CD4-positive, CD25-positive, alpha-beta regulatory T cell (primary cell): ENCODE measurements at places on chromosomes 7 and 10.
A peak's percentile ranks its signal among the peaks of the same experiment; 100 is the strongest.

DNA sequence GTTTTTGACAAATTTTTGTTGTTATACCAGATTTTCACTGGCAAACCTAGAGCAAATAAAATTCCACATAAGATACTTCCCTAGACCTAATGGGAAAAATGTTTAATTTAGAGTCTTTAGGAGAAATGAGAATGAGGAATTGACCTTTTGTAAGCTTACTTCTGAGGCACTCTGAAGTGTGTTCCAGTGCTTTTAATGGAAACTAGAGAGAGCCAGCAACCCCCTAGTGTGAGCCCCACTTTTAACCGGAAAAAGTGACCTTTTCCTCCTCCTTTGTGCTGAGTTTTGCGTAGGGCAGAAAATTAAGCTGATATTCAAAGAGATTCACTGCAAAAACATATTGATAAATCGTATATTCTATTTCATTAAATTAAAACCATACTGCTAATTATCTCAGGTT lies 5.2 kb downstream of the IKZF1 start:
- no peak for DNase-seq

GRCh38 chr10:13000431-13000830 lies 1.1 kb downstream of the CCDC3 start:
- no peak for DNase-seq

DNA sequence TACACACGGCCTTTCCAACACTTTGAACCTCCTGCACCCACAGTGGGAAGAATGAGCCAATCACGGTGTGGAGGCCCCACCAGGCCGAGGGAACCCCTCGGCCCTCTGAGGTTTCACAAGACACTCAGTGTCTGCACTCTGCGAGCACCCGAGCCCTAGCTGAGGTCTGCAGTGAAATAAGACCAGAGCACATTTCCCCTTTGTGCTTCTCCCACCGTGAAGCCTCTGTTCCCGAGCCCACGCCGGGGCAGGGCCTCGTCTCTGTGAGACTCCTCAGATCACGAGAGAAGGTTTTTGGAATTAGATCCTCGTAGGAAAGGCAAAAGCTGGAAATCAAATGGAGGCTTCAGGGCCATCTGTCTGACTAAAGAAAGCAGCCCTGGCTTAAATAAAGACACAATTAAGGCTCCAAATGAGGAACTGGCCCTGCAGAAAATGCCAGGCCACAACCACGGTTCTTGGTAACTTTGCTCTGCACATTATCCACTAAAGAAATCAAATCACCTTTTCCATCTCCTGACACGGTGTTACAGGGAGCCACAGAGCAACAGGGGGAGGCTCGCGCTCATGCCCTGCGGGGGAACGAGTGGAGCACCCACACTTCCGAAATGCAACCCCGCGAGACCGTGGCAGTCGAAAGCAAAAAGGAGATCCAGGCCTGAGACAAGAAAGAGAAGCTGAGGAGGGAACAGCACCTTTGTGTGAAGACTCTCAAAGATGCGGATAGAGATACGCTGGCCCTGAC lies 43.7 kb downstream of the FAM53B start:
- no peak for DNase-seq

DNA sequence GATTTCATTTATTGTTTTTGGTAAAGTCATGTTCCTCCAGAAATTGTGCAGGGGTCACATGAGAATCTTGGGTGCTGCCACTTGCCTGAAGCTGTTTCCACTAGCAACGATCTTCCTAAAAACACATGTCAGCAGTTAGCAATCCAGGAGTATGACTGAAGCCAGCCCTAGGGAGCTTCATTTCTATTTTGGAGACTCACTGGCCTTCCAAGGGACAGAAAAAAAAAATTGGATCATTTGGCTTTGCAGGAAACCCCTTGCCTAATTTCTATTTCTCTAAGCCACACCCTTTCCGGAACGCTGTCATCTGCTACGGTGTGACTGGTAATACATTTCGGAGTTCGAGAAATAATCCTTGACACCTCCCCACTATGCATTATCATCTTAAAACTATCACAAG lies 204.7 kb downstream of the TAX1BP1 start:
- no peak for DNase-seq

DNA sequence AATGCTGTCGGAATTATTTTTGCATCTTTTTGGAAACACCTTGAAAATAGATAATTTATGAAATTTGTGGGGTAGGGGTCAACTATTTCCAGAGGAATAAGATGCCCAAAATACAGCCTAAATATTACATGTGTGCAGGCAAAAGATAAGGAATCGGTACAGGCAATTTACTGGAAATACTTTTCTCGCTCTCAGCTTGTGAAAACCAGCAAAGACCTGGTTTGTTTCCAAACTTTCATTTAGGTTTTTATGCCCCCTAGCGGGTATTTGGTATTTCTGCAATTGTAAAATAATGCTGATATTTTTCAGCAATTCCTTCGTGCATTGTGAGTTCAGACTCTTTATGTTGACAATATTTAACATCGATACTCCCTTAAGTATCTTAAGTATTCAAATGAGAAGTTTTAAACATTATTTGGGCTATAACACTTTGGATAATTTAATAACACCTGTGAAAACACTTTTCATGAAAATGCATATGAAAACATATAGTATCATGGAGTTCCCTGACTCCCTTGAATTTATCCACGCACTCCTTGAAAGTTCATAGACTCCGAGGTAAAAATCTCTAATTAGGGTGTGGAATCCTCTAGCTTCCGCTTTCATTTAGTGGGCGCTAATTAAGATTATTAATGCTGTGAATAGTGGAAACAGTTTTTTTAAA lies 132.4 kb downstream of the TSPAN12 start:
- peak; percentile 4 for DNase-seq

- DNase-seq, result no peak
These were observed 67.0 kb downstream of the GSAP start for GRCh38 chr7:77349141-77349540.

GRCh38 chr10:35642793-35643114 lies 658 bp upstream of the FZD8 start:
- no peak for DNase-seq

DNA sequence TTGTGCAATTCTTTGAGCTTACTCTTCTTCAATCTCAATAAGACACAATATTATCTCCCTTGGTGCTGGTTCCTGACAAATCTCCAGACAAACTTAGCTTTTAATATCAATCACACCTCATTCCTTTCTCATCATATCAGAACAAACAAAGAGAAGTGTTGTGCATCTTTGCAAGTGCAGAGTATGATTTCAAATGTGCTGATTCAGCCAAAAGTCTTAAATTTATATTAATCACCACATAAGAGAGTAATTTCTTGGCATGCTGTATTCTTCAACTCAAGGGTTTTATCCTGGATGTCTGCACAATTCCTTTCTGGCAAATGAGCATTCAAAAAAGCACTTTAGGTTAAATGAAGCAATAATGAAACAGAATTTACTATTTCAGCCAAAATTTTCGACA lies 877.8 kb downstream of the ANKRD7 start:
- no peak for DNase-seq

GRCh38 chr10:96292971-96293920 lies 11.0 kb upstream of the DNTT start:
- DNase-seq, result no peak

GRCh38 chr7:152402384-152403250 lies 33.2 kb downstream of the KMT2C start:
- no peak for DNase-seq

DNA sequence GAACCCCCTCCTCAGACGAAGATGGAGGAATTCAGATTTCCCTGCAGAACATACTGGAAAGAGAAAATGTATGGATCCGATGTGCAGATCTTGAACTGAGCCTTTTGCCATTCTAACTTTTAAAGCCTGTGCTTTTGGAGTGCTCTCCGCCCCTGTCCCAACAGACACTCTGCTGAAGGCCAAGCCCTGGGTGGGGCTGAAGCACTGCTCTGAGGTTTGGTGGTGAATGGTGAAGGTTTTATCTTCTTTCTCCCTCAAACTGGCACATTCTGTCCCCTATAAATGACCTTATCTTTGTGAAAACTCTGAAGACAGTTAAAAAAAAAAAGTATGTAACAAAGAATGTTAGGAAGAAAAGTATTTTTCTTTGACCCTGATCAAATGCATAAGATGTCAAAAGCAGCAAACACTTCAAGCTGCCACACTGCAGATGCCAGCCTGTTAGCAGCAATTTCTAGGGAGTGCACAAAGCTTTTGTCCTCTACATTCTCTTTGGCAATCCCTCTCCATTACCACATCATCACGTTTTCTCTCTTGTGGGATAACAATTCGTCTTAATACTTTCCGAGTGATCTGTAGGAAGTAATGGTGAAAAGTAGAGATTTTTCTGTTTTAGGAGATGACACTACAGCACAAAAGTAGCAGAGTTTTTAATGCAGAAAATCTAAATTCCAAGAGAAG lies 137.3 kb upstream of the CCDC6 start:
- no peak for DNase-seq

- no peak for DNase-seq
These were observed 50.5 kb upstream of the HBP1 start for GRCh38 chr7:107118109-107118900.
